ENCODE measurements at places on chromosomes 7 and 10. TPM values are rescaled to one million over a fixed set of nuclear protein-coding genes. Genes with fewer than 3 reads are reported as not detected.

DNA sequence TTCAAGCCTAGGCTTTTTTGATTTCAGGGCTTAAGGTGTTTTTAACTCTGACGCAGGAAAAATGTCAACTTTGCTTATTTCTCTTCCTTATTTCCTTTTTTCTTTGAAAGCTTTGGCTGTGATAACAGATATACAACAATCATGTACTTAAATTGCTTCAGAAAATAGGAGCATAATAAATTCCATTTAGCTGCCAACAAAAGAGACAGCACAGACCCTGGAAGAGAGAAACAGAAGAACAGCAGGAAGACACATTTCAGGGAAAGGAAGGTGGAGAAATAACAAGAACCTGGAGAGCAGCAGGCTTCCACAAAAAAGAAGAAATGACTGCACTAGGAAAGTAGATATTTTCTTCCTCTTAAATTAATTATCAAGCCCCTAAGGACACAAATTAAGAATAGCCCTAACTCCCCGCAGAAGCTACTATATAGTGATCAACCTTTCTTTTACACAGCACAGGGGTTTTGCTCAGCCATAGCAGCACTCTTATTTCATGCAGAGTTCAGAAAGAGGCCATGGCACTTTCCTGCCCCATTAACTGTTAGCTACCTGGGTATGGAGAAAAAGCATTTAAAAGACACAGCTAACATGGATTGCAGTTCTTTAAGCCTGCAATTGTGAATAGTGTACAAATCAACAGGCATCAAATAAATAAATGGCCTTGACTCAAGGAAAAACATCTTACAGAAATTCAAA, 61.5 kb downstream of the IQUB start:
- DNase-seq = no peak
- no peaks in the 10 kb centered on the region for H3K36me3 ChIP-seq
- no peaks in the 10 kb centered on the region for H3K4me1 ChIP-seq
- no peak overlapping the region for H3K4me3 ChIP-seq
- H3K27me3 ChIP-seq = no peaks in the 10 kb centered on the region

DNA sequence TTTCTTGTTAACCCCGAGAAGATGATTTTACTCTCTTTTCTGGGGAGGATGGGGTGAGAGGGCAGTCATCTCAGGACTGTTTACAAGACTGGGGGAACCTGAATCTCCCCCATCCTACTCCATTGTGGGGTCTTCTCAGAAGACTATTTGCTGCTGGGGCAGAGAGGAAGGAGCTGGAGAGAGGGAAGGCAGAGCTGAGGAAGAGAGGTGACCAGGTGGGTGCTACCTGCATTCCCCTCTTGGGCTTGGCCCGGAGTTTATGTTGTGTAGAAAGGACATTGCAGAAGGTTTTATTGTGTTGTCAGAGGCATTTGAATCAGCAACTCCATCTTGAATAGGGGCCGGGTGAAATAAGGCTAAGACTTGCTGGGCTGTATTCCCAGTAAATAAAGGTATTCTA, 247.1 kb upstream of the GALNT17 start:
- no peaks in the 10 kb centered on the region for H3K4me1 ChIP-seq
- no peaks in the 10 kb centered on the region for H3K36me3 ChIP-seq
- no peak overlapping the region for H3K27ac ChIP-seq
- no peak overlapping the region for H3K4me3 ChIP-seq
- H3K27me3 ChIP-seq = no peaks in the 10 kb centered on the region

GRCh38 chr10:77713521-77714280, 76.1 kb upstream of the KCNMA1 start:
- peaks cover 21% of the 10 kb centered on the region for H3K4me1 ChIP-seq
- H3K27me3 ChIP-seq = no peaks in the 10 kb centered on the region
- H3K36me3 ChIP-seq = no peaks in the 10 kb centered on the region
- no peak for DNase-seq
- H3K4me3 ChIP-seq = no peak overlapping the region
- H3K27ac ChIP-seq = no peak overlapping the region

- H3K4me3 ChIP-seq = no peak overlapping the region
- H3K36me3 ChIP-seq = no peaks in the 10 kb centered on the region
- no peaks in the 10 kb centered on the region for H3K4me1 ChIP-seq
- no peak overlapping the region for H3K27ac ChIP-seq
- no peak for DNase-seq
These were observed 161.8 kb upstream of the CACNA2D1 start for GRCh38 chr7:82605247-82605864.

GRCh38 chr7:150971242-150972022, 6.7 kb downstream of the KCNH2 start:
- DNase-seq = no peak
- H3K4me3 ChIP-seq = no peak overlapping the region

DNA sequence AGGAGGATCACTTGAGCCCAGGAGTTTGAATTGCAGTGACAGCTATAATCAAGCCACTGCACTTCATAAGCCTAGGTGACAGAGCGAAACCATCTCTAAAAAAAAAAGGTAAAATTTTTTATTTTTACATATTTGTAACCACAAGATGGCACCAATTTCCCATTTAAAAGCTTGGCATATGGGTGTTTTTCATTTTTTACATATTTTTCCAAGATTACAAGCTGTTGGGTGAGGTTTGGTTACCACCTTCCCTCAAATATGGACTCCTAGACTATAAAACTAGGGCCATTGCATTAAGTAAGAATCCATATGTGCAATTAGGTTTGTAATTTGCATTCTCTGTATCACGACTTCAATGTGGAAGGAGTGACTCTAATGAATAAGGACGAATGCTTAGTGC, 129.3 kb upstream of the ACBD5 start:
- no peak overlapping the region for H3K27ac ChIP-seq
- no peak for DNase-seq
- 0 out of 2 replicates have a peak, but pooled peaks cover 6% of the 10 kb centered on the region for H3K4me1 ChIP-seq
- no peak overlapping the region for H3K4me3 ChIP-seq

The STAG3 gene
- 81.7 TPM for total RNA-seq

The ZNF488 gene
- total RNA-seq = not detected

GRCh38 chr10:34978080-34978479, 112.1 kb downstream of the CUL2 start:
- no peaks in the 10 kb centered on the region for H3K27me3 ChIP-seq
- H3K36me3 ChIP-seq = no peaks in the 10 kb centered on the region
- no peaks in the 10 kb centered on the region for H3K4me1 ChIP-seq
- no peak overlapping the region for H3K27ac ChIP-seq

The KAT6B gene
- 22.6 TPM for total RNA-seq

DNA sequence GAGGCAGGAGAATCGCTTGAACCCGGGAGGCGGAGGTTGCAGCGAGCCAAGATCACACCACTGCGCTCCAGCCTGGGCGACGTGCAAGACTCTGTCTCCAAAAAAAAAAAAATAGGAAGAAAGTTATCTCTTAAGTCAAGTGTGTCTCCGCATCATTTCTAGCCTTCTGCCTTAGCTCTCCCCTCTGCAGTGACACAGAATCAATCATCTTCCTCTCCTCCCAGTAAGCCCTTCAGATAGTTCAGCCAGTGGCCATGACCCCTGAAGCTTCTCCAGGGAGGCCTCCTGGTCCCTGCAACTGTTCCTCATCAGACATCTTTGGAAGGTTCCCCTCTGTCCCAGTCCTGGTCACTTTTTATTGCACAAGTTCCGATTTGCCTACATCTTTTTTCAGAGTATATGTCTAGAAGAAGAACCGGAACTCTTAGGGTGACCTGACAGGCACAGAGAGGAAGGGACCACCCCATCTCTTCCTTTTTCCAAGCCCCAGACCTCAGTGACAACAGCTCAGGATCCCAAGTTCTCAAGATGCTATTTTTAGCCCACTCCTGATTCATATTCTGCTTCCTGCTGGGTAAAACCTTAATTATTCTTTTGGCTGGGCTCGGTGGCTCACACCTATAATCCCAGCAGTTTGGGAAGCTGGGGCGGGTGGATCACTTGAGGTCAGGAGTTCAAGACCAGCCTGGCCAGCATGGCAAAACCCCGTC, 6.6 kb upstream of the RHBDD2 start:
- H3K36me3 ChIP-seq = no peaks in the 10 kb centered on the region
- H3K4me1 ChIP-seq = no peaks in the 10 kb centered on the region
- no peak for DNase-seq

DNA sequence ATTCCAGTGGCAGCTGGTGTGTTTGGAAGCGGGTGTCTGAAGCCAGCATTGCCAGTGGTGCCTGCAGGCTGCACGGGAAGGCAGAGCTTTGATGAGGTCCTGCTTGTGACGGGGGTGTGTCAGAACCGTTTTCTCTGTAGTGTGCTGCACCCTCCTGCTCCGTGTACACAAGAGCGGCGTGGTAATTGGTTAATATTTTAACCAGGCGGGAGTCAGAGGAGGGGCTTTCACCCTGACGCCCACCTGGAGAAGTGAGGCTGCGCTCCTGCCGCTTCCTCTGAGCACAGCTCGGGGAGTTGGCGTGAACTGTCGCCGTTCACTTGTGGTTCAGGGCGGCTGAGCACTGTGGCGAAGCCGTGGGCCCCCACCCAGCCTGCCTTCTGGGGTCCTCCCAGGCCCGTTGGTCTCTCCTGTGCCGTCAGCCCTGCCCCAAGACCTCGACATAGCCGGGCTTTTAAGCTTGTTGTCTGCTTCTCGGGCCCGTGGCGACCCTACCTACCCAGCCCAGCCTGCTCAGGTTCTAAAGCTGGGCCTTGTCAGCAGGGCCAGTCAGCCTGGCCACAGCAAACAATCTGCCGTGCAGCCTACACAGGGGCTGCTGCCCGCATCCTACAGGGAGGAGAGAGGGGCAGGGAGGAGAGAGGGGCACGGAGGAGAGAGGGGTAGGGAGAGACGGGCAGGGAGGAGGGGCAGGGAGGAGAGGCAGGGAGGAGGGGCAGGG, 11.6 kb downstream of the NKX6-2 start:
- H3K27ac ChIP-seq = no peak overlapping the region
- no peak for DNase-seq
- H3K27me3 ChIP-seq = no peaks in the 10 kb centered on the region
- no peaks in the 10 kb centered on the region for H3K36me3 ChIP-seq
- no peaks in the 10 kb centered on the region for H3K4me1 ChIP-seq

The CREB3L2 gene
- 65.2 TPM for total RNA-seq

The TBX20 gene
- not detected for total RNA-seq

- H3K4me3 ChIP-seq = no peak overlapping the region
- no peaks in the 10 kb centered on the region for H3K27me3 ChIP-seq
- DNase-seq = no peak
- no peaks in the 10 kb centered on the region for H3K4me1 ChIP-seq
These were observed 702.3 kb downstream of the LRMDA start for GRCh38 chr10:76133597-76134255.

The DNAJC12 gene
- 2.1 TPM for total RNA-seq

GRCh38 chr10:132697578-132698200, 88.3 kb downstream of the NKX6-2 start:
- DNase-seq = no peak
- H3K4me1 ChIP-seq = no peaks in the 10 kb centered on the region
- H3K27ac ChIP-seq = no peak overlapping the region

DNA sequence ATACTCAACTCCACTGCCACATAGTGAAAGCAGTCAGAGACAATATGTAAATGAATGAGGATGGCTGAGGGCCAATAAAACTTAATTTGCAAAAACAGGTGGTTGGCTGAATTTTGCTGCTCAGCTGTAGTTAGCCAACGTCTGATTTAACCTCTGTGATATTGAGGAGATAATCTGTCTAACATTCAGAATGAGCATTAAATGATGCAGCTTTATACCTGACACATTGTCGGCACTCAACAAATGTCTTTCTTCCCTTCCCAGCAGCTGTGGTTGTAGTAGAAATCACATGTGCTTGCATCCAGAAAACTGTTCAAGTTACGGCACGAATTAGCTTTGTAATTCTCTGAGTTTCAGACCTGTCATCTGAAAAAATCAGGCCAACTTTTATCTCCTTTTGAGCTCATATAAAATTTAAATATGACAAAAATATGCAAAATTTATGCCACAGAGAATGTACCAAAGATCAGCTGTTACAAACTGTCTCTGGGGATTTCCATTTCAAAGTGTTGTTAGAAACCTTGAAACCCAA, 1239.7 kb downstream of the GATA3 start:
- no peaks in the 10 kb centered on the region for H3K27me3 ChIP-seq
- H3K27ac ChIP-seq = no peak overlapping the region
- H3K4me3 ChIP-seq = 0 out of 2 replicates have a peak overlapping the region, but pooled peaks have one; percentile 11
- no peak for DNase-seq
- no peaks in the 10 kb centered on the region for H3K36me3 ChIP-seq

GRCh38 chr10:104935656-104936055, 294.6 kb downstream of the SORCS3 start:
- no peak for DNase-seq
- no peak overlapping the region for H3K4me3 ChIP-seq
- no peaks in the 10 kb centered on the region for H3K4me1 ChIP-seq
- no peak overlapping the region for H3K27ac ChIP-seq
- H3K36me3 ChIP-seq = no peaks in the 10 kb centered on the region

The SPDYE5 gene
- not detected for total RNA-seq

The TAS2R41 gene
- total RNA-seq = not detected

The PNLIP gene
- total RNA-seq = 2.4 TPM

DNA sequence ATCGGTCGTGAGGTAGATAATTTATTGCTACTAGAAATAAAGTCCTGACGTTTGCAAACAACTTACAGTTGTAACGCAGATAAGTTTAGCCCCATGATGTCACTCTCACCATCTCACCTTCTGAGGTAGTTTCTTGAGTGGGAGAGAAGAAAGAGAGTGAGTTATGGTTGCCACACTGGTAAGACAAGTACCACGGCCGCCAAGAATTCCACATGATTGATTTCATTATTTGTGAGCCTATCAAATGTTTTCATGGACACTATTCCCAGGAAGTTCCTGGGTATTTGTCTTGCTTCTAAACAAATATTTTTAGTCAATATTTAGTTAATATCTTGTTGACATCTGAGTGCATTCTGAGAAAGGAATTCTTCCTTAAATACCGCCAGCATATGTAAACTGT, 339.4 kb upstream of the KIAA1217 start:
- H3K27me3 ChIP-seq = no peaks in the 10 kb centered on the region
- DNase-seq = no peak
- H3K27ac ChIP-seq = no peak overlapping the region
- H3K4me1 ChIP-seq = no peaks in the 10 kb centered on the region
- no peaks in the 10 kb centered on the region for H3K36me3 ChIP-seq
- no peak overlapping the region for H3K4me3 ChIP-seq

The NAT16 gene
- not detected for total RNA-seq

The PUS7 gene
- 21.8 TPM for total RNA-seq
